Common myeloid progenitor, CD34-positive (primary cell): ENCODE measurements at places on chromosomes 5 and 9.

GRCh38 chr5:156981481-156981880 lies 18.5 kb upstream of the TIMD4 start:
- peak; percentile 40 for DNase-seq

- DNase-seq = no peak
These were observed 104.1 kb downstream of the GABRB2 start for GRCh38 chr5:161442471-161442870.

DNA sequence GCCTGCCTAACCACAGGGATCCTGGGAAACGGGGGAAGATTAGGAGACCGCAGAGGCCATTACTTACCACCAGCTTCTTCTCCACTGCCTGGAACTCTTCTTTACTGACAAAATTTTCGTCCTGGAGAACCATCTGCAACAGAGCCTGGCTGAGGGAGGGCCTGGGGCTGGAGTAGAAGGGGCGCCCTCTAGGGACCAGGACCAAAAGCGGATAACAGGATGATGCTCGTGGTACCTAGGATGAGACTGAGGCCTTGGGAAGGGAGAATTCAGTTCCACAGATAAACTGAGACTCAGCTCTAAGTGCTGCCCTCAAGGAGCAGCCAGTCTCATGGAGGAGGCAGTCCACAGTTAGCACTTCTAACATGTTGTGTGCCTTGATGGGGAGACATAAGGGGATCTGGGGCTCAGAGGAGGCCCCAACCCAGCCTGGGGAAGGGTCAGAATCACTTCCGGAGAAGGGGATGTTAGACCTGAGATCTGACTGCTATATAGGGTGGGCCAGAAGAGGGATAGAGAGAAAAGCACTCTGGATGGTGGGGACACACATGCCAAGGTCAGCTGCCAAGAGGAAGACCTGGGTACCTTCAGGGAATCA lies 1.2 kb downstream of the SPATA24 start:
- DNase-seq = peak; percentile 54

GRCh38 chr9:87875831-87876545 lies 6.7 kb upstream of the SPATA31E1 start:
- no peak for DNase-seq

DNA sequence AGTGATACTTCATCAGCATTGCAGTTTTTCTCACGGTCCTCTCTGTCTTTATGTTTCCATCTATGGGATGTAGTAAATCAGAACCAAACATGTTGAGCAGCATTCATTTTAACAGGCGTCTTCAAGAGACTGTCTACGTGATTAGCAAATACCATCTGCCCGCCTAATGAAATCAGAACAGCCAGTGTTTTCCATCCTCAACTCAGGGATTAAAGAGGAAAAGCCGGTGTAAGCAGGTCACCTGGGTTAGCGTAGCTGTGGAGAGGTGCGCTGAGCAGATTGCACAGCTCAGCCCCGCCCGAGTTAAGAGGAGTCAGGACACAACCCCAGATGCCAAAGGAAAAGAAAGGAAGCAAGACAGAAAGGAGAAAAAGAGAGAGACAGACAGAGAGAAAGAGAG lies 54.3 kb upstream of the ANKRD33B start:
- no peak for DNase-seq

GRCh38 chr5:176319827-176320554 lies 41.6 kb downstream of the KIAA1191 start:
- DNase-seq = peak; percentile 31

- DNase-seq = no peak
These were observed 193.9 kb downstream of the SYK start for GRCh38 chr9:90995516-90995915.

- DNase-seq = peak; percentile 4
These were observed 198.1 kb downstream of the LURAP1L start for GRCh38 chr9:12972608-12973589.

DNA sequence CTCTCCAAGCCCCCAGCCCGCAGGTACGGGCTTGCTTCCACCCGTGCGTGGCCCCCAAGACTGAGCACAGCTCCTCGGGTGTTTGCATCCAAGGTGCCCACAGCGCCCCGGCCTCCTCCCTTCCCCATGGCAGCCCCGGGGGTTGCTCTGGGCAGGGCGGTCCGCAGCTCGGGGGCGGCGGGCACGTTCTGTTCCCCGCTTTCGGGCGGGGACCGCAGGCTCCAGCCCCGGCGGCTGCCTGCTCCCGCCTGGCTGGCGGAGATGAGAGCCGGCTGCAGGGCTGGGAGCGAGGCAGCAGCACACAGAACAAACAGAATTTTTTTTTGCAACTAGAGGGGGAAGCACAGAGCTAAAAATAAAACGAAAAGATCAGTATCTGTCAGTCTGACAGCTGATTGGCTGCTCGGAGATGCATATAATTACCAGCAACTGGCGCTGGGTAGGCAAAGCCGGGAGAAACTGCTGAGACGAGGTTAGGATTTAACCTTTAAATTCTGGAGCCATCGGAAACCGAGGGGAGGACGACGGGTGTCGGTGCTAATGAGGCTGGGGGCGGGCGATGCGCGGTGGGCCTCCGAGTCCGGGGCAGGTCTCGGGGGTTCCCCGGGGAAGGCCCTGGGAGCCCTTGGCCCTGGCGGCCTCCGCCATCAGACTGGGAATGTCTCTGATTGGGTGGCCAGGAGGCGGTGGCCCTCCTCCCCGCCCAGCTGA lies 142.7 kb upstream of the IER5L start:
- peak; percentile 84 for DNase-seq

DNA sequence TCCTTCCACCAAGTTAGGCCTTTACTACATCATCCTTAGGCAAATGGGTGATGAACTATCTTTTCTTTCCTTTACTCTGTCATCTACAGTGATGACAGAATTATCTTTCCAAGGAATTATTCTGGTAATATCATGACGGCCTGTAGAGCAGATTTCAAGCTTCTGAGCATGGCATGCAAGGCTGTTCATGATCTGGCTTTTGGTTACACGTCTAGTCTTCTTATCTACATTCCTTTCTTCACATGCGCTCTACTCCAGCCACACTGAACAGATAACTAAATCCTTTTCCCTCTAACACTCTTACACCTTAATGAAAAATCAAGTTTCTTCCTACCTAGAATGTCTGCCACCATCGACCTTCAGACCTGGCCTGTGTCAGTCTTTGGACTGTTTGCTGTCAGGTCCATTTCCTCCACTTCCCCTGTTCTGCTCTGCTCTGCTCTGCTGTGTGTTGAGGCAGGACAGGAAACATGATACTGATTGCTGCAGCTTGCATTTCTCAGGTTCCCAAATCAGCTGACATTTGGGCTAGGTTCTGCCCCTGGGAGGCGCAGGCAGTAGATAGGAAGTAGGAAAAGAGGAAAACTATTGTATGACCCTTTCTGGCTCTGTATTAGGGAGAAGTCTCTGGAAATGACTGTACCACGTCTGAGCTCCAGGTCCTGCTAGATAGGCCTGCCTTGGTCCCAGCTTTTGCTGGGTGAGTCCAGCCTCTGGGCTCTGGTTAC lies 4.2 kb downstream of the SCGB3A2 start:
- no peak for DNase-seq

- DNase-seq = no peak
These were observed 1.2 kb downstream of the PURA start for GRCh38 chr5:140115186-140115500.

DNA sequence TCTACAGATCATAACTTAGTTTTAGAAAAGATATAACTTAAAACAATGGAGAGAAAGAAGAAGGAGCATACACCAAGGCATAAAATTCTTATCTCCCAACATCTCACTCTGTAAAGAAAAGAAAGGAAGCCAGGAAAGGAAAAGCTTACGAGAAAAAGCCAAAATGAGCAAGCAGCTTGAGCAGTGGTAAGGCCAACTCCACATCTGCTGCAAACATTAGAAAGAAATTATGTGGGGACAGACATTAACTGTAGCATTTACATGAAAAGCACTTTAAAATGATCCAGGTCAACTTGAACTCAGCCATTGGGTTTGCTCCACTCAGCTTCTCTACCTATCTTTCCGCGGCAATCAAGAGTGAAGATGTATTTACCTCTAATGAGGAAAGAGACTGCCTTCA lies 176.9 kb downstream of the BNC2 start:
- DNase-seq = no peak

GRCh38 chr9:90815183-90815943 lies 13.7 kb downstream of the SYK start:
- peak; percentile 92 for DNase-seq

DNA sequence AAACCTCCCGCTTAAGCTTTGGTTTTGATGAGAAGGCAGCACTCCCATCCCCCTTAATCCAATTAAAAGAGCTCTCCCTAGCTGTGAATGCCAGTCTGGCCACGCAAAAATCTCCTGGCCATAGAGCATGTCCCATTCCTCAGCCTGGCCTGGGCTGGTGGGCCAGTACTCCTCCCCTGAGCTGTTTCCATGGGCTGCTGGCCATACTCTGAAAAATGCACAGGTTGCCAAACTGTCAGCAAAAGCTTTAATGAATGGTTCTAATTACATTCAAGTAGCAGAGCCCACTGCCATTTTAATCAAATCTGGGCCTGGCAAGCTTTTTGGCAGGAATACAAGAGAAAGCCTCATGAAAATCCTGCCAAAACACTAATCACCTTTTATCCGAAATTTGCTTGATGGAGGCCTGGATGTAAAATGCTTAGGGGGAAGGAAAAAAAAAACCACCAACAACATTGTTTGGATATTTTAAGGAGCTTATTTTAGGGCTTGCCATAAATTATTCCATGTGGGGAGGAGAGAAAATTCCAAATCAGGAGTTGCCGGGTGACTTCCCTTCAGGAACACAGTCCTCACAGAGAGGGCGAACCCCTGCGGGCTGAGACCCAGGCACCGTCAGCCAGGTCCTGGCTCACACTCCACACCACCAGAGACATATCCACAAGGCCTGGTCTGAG lies 243.3 kb downstream of the SEC61B start:
- DNase-seq = no peak

DNA sequence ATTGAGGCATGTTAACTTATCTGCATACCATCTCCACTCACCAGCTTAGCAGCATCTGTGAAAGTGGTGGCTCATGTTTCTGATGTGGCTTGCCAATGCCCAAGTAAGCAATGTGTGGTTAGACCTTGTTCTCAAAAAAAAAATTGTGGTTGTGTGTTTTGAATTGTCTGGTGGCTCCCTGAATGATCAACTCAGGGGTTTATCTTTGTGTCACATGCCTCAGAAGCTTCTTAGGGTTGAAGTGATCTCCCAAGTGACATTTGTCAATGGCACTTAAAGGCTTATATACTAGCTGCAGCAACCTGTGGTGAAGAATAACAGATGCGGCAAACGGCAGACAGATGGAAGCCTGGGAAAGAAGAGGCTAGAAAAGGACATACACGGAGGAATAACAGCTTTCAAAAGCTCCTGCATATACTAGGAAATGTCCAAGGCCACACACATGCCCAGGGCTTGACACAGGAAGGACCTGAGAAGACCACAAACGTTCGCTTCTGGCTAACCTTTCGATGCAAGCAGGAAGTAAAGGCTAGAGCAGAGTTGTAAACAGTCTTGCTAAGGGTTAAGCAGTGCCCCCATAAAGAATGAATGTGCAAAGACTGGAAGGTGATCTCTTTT lies 42.2 kb upstream of the FSD1L start:
- DNase-seq = peak; percentile 88

GRCh38 chr9:75890472-75891276 lies at the start of gene PCSK5:
PCSK5 (plus strand) TSS chr9:75890673; CDS start chr9:75891182, 509 bp downstream.
- peak; percentile 95 for DNase-seq

- DNase-seq = no peak
These were observed 119.9 kb downstream of the PAX5 start for GRCh38 chr9:36914212-36914577.

DNA sequence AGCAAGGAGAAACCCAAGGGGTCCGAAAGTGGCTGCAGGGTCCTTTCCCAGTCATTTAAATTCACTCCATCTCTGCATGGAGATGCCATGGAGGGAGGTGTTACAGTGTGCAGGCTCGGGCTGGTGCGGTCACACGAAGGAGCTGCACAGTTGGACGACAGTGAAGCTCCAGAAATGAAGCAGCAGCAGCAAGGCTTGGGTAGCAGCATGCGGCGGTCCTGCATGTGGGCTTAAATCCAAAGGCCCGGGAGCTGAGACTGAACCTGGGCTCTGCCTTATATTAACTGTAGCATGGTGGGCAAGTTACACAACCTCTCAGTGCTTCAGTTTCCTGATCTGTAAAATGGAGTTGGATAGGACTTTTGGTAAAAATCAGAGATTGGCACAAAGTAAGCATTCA lies 51.4 kb downstream of the APBA1 start:
- no peak for DNase-seq

- no peak for DNase-seq
These were observed 8.0 kb upstream of the PLPP6 start for GRCh38 chr9:4654084-4654483.

- no peak for DNase-seq
These were observed 81.7 kb downstream of the ADAMTS2 start for GRCh38 chr5:179263391-179264052.

GRCh38 chr5:44345871-44346270 lies 43.3 kb downstream of the FGF10 start:
- no peak for DNase-seq

DNA sequence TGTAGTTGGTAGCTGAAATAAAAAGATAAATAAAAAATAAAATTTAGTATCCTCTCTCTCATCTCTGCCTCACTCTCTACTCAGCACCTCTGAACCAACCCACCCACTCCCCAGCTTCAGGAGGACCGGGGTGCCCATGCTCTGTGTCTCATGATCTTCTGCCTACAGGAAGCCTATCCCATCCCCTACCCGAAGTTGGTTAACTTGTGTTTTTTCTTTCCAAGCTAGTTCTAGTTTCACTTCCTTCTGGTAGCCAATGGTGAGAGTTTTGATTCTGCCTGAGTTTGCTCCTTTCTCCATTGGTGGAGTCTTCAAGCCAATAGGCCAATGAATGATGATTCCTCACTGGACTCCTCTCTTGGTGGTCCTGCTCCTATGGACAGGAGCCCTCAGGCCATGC lies 32.1 kb downstream of the SNX24 start:
- no peak for DNase-seq

GRCh38 chr5:170896779-170897178 lies 35.0 kb downstream of the RANBP17 start:
- no peak for DNase-seq

GRCh38 chr5:133159543-133159942 lies 107.7 kb downstream of the HSPA4 start:
- no peak for DNase-seq

DNA sequence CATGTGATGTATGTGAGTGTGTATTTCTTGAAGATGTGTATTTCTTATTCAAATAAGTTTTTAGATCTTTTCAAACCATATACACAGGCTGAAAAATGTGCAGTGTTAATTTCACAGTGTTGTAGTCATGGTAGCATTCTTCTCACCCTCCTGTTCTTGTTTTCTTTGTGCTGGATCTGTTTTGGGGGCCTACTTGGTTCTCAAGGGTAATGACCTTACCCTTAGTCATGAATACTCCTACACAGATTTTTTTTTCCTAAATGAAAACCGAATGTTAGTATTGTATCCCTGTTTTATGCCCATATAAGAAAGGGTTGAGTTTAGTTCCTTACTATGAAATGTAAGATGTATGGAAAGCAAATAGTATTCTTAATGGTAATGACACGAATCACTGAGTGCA lies 88.0 kb downstream of the SLC44A1 start:
- no peak for DNase-seq
